M059J (cell line): ENCODE measurements at places on chromosomes 6 and 20.
A peak's percentile ranks its signal among the peaks of the same experiment; 100 is the strongest.

DNA sequence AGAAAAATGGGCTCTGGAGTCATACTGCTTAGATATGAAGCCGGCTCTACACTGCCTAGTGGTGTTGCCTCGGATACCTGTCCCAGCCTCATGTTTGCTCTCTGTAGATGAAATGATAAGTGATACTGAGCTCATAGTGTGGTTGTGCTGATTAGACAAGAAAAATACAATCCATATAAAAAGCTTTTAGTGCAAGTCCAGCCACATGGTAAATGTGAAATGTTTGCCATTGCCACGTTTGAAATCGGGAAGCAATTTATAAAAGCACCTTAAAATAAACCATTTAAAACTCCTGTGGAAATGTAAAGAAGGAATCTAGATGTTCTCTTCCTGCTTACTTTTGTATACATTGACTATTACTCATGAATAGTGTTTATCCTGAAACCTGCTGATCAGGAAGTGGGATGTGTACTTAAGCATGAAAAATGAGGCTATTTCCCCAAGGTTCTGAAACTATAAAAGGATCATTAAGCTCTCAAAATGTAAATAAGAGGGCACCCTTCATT, 13.1 kb upstream of the PBOV1 start:
- DNase-seq = peak; percentile 22

DNA sequence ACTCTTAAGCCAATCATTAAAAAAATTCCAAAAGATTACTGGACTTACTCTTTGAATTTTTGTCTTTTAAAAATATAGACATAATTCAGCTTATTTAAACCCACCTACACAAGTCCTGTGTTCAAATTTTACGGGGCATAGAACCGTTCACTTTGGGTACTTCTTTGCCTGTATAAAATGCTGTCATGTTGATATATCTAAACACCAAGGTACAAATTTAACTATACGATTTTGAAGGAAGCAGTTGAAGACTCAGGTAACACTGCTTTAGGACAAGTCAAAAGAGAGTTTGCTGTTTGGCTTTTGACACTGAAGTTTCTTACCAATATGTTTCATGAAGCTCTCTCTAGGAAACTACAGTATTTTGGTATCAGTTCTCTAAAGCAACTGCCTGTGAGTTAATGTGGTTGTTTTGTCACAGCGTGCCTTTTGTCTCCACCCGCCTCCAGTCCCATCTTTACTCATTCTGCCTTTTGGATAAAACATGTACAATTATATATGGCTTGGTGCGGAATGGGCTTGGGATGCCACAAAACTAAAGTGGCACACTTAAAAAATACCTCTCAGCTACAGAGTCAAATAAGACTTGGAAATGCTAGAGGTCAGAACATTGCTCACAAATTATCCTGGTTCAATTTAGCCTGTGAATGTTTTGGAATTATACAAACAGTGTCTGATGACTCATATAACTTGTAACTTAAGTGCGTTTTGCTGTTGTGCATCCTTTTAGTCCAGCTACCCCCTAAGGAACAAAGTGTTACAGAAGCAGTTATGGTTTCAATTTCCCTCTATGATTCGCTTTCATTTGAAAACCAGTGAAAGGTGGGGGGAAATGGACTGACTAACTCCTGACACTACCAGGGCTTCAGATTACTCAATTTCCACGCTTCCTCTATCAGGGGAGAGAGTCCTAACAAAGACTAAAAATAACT, 38.7 kb downstream of the RGS17 start:
- DNase-seq = peak; percentile 93

DNA sequence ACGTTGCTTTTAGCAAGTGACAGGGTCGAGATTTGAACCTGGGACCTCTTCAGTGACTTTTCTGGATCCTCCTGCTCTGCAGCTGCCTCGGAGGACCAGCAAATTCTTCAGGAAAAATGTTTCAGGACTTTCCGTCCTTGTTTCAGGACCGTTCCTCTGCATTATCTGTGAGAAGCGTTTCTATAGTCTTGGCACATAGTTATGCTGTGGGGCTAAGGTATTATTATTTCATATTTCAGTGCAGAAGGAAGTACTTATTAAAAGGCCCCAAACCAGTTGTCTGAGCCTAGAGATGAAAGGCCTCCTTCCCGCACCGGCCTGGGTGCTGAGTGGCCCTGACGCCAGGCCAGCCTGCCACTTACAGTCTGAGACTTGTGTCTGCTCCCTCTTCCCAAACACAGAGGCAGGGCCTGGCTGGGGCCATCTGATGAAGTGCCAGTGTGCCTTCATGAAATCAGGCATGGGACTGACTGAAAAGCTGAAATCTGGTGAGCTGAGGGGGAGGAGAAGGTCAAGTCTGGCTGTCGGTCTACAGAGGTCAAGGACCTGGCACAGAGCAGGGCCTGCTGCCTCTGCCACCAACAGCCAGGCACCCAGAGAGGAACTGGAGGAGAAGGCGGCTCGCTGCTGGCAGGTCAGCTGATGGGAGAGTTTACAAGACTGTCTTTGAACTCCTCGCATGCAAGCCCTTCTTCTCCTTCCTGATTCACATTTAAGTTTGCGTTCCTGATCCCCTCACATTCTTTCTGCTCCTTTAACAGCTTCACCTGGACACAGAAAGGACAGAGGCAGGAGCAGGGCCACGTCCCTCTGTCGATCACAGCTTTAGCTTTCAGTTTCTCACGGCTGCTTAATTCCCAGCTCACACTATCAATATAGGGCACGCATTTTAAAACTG, 8.9 kb upstream of the QKI start:
- DNase-seq = peak; percentile 45

DNA sequence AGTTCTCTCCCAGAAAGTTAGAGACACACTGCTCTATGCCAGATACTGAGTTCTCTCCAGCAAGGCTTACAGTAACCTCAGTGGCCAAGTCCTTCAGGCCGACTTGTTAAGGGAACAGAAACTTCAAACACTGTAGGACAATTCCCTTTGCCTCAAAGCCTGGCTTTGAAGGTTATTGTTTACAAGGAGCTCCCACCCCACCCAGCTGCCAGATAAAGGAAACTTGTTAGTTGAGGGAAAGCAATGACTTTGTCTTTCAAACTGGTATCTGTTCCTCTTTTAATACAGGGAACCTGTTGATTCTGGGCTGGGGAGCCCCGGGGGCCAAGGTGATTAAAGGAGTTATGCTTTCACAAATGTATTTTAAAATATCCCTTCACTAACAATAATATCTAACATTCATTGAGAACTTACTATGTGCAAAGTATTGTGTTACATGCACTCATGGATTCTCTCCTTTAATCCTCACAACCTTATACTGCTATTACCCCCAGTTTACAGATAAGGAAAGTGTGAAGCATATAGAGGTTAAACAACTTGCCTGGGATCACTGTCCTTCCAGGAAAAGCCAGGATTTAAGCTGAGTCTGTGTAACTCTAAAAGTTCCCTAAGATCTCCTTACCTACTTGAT, 27.6 kb upstream of the CDKN1A start:
- no peak for DNase-seq

DNA sequence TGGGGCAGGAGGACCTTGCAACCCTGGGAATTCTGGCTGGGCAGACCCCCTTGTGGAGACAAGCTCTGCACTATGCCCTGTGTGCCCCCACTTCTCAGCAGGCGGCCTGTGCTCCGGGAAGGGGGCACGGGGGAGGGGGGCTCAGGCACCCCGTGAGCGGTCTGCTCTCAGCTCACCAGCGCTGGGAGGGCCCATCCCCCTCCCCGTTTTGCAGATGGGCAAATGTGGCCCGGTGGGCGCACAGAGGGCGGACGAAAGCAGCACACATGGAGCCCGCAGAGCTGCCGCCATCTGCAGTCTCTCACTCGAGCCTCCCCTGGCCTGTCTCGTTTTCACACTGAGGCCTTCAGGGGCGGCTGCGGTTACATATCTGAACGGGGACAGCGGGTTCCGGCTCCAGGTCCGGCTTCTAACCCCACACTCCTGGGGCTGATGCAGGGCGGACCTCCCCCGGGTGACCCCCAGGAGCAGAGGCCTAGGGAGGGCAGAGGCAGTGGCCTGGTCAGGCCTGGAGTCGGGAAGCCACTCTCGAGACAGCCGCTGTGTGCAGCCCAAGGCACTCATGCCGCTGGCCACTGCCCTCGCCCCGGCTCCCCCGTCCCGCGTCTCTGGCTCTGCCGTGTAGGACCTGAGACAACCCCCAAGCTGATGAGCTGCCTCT, 13.9 kb downstream of the CHRNA4 start:
- DNase-seq = no peak

DNA sequence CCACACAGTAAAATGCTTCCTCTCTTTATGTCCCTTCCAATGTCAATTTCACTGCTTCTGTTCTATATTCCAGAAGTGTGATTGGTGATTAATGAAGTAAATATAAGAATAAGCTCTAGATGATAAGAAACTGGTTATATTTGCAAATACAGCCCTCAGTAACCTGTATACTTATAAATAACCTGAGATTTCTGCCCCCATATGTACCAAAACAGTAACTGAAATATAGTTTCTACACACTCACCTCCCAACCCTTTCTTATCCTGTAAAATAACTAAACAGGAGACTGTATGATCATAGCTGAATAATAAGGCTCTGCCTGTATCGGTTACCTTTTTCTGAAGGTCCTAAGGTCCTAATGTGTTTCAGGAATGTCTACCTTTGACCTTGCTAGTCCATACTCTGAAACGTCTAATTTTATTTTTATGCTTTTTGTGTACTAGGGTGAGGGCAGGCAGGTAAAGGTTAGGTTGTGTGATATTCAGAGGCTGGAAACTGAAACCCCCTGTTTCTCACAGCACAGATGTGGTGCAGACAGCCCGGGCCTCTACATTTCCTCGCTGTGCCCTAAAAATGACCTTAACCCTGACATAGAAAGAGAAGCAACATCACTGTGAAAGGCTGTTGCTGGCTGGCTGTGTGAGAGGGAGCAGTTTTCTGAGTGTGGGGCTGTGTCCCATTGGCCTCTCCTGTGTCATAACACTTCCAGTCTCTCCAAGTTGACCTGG, 378.8 kb downstream of the CENPW start:
- DNase-seq = no peak

GRCh38 chr6:3267162-3267561, 8.4 kb downstream of the PSMG4 start:
- DNase-seq = no peak

GRCh38 chr6:41658636-41659035, 20.4 kb downstream of the MDFI start:
- DNase-seq = no peak

GRCh38 chr6:35587167-35587566, 74.5 kb upstream of the TULP1 start:
- no peak for DNase-seq

DNA sequence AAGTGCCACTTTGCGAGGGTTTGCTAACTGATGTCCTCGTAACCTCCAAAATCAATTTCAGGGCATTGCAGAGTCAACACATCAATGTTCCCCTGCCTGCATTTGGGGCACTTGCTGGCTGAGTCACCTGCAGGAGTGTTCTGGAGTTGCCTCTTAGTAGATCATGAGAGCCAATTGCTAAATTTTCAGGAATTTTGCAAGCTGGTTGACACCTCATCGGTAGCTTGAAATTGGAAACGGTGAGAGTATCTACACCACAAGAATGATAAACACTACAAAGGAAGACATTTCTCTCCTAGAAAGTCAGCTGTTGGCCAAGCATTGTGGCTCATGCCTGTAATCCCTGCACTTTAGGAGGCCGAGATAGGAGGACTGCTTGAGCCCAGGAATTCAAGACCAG, 10.8 kb upstream of the BFSP1 start:
- DNase-seq = peak; percentile 95

- peak; percentile 34 for DNase-seq
These were observed 864.2 kb downstream of the KIF16B start for GRCh38 chr20:15708984-15709598.

DNA sequence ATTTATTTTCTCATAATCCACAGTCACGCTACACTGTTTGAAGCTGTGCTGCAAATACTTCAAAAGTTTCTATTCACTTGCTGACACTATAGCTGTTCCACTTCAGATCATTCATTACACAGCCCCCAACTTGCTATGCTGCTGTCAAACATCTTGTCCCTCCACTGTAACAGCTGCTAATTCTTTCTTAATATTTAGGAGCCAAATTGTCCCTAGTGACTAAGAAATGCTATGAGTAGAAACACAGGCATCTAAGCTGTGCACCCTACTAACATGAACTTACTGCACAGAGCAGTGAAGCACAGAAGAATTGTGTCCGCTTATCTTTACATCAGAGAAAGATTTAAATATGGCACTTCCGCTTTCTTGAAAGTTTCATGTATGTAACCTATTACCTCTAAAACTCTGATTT, 91.3 kb downstream of the PDE10A start:
- no peak for DNase-seq

GRCh38 chr6:116966675-116967576, 89.9 kb downstream of the RFX6 start:
- DNase-seq = no peak

- DNase-seq = peak; percentile 86
These were observed at the start of gene RBCK1 for GRCh38 chr20:407953-408842. RBCK1 (plus strand) TSS chr20:408299; CDS start chr20:408758, 459 bp downstream.

- no peak for DNase-seq
These were observed 149.8 kb downstream of the SYNDIG1 start for GRCh38 chr20:24619212-24619611.

DNA sequence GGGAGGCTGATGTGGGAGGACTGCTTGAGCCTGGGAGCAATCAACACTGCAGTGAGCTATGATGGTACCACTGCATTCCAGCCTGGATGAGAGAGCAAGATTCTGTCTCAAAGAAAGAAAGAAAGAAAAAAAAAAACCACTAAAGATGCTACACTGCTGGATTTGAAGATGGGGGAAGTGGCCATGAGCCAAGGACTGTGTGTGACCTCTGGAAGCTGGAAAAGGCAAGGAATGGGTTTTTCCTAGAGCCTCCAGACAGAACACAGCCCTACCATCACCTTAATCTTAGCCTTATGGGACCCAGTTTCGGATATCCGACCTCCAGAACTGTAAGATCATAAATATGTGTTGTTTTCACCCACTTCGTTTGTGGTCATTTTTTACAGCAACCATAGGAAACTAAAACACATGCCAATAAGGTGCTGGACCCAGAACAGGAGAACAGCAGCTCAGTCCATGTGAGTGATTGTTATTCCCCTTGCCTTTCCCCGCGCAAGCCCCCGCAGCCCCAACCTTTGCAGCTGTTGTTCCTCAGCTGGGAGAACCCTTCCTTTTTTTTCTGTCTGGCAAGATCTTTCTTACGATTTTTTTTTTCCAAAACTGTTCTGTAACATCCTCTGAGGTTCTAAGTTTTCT, 11.1 kb upstream of the VAPB start:
- no peak for DNase-seq

- peak; percentile 78 for DNase-seq
These were observed 1.4 kb downstream of the PIM1 start for GRCh38 chr6:37171201-37171969.

DNA sequence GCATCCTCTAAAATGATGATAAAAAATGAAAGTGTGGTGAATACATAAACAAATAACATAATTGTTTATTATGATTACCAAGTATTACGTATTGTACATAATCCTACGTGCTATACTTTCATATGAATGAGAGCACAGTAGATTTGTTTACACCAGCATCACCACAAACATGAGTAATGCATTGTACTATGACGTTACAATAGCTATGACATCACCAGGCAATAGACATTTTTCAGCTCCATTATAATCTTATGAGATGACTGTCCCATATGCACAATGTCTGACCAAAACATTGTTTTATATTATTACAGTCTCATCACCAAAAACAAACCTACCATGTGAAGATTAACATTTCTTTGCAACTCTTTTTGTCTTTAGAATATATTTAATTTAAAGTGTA, 225.7 kb upstream of the TENT5A start:
- peak; percentile 29 for DNase-seq

- no peak for DNase-seq
These were observed 50.7 kb upstream of the SYNDIG1 start for GRCh38 chr20:24418731-24419130.

GRCh38 chr6:79246891-79247290, 12.4 kb upstream of the HMGN3 start:
- DNase-seq = no peak

GRCh38 chr6:35605600-35605999, 83.1 kb downstream of the FKBP5 start:
- DNase-seq = peak; percentile 17
